ENCODE measurements at places on chromosomes 6 and 20.
A peak's percentile ranks its signal among the peaks of the same experiment; 100 is the strongest.

GRCh38 chr6:33672808-33673207, 38.7 kb downstream of the UQCC2 start:
- DNase-seq: no peak

- DNase-seq: no peak
Observed at GRCh38 chr20:11431621-11432020, 486.1 kb upstream of the BTBD3 start.

GRCh38 chr6:108744244-108744972, 103.8 kb upstream of the ARMC2 start:
- DNase-seq: no peak

DNA sequence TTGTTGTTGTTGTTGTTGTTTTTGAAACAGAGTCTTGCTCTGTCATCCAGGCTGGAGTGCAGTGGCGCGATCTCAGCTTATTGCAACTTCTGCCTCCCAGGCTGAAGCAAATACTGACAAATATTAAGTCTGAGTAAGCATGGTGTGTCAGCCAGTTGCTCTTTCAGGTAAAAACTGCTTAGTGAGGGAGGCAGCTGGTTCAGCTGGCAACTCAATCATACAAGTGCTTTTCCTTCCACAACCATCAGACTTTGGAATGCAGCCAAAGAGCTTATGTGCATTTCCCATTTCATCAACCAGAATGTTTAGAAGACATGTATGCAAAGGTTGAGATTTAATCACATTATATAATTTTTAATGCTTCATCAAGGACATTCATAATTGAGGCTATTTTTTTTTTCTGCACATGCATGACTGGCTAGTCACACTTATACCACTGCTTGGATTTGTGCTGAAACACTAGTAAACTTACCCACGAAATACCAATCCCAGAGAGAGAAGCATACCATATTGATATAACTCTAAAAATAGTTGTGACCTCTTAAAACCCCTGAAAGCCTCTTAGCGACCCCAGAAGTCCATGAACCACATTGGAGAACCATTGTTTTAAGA, 56.0 kb downstream of the CLIC5 start:
- DNase-seq: no peak

DNA sequence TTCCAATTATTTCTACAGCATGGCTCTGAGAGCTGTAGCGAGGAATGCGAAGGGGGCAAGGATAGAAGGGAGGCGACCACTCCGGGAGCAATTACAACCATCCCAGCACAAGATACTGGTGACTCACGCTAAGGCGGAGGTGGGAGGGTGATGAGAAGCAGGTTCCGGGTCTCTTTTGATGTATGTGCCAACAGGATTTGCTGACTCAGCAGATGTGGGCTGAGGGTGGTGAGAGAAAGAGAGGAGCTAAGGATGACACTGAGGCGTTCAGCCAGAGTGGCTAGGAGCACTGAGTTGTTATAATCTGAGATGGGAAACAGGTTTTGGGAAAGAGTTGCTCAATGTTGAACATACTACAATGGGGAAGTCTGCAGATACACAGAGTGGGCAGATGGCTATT, 9.3 kb upstream of the TXNDC5 start:
- peak; percentile 49 for DNase-seq

- peak; percentile 86 for DNase-seq
Observed at GRCh38 chr6:43021270-43022047, at the start of gene RRP36. Gene RRP36, plus strand, starts transcription at chr6:43021623. Its CDS starts 32 bp downstream, at chr6:43021655.

GRCh38 chr6:47992809-47993208, 118.2 kb downstream of the PTCHD4 start:
- DNase-seq: no peak

DNA sequence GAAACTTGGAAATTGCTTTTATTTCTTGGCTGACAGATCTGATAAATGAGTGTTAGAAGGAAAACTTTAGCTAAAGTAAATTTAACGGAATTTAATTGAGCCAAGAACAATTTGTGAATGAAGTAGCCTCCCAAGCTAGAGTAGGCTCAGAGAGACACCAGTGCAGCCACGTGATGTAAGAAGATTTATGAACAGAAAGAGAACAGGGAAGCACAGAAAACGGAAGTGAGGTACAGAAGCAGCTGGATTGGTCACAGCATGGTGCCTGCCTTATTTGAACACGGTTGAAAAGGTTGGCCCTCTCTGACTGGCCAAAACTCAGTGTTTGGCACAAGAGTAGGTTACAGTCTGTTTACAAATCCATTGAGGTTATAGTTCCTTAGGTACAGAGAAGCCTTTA, 29.5 kb upstream of the IFNGR1 start:
- DNase-seq: no peak

DNA sequence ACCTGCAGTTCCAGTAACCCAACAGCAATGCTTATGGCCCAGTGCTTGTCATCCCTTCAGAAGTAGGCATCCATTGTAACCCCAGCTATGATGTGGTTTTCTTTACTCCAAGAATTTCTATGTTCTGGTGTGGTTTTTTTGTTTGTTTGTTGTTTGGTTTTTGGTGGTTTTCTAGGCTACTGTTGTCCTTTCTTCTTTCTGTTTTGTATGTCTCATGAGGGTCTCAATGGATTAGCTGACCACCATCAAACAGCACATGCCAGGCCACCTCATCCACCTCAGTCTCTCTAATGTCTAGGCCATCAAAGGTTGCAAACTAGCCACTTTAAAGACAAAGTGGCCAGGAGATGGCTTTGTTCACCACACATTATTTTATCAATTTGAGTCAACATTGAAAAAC, 59.4 kb upstream of the TMEM30A start:
- no peak for DNase-seq

DNA sequence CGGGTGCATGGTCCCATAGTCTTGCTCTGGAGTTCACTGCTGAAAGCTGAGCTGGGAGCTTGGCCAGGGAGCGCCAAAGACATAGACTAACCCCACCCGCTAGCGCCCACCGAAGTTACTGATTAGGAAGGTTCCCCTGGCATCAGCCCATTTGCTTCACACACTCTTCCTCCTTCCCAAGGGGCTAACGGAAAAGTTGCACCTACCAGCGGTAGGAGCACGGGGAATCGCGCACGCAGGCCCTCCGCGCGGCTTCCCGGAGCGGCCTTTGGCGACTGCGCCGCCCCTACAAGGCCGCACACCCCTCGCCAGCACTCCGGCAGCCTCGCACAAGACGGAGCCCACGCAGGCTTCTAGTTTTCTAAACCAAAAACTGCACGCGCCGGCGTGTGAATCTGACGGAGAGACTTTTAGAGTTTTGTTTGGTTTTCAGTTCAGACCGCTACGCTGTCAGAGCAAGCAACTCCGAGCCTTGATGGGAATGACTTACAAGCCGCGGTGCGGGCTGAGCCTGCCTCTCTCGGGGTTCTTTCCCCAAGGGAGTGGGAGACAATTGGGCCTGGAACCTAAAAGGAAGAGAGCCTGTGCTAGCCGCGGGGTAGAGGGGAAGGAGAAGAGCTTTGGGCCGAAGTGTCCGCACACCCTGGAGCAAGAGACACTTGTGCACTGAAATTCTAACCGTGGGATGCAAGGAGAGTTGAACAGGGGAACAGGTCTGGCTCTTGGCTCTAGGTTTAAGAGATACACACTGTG, 891 bp upstream of the POU3F2 start:
- DNase-seq: peak; percentile 61

GRCh38 chr20:53716395-53716794, 122.8 kb upstream of the ZNF217 start:
- no peak for DNase-seq

DNA sequence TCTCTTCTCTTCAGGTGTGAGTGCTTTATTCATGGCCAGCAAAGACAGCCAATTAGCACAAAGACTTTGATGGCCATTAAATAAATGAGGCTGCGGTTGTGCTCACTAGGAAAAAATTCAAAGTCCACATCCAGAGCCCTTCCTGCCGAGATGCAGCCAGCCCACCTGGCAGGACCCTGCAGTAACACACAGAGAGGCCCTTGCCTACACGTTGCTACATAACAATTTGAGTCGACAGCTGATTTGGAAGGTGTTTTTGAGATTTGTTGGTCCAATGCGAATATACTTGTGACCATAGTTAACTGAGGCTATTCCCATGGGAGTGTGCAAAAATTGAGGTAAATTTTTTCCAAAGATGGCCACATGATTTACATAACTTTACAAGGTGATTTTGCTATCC, 605.4 kb upstream of the HTR1E start:
- DNase-seq: no peak

- DNase-seq: no peak
Observed at GRCh38 chr6:157012355-157012754, 235.2 kb downstream of the ARID1B start.

- no peak for DNase-seq
Observed at GRCh38 chr6:46099952-46100351, 29.8 kb upstream of the ENPP4 start.

- DNase-seq: no peak
Observed at GRCh38 chr6:22251348-22251747, 45.5 kb downstream of the PRL start.

- no peak for DNase-seq
Observed at GRCh38 chr6:138896104-138896756, 91.8 kb downstream of the REPS1 start.

DNA sequence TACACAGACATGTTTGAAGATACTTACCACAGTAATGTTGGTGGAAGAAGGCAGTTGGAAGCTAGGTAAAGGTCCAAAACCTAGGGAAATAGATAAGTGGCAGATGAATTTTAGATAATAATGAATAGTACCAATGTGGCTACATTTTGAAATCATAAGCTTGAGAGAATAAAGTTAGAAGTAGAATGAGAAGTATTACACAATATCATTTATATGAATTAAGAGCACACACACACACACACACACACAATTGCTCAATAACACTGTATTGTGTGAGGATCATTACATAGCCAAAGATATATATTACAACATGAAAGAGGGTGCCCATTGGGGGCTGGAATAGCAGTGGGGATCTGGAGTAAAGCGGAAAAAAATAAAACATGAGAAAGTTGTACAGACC, 149.0 kb upstream of the EYA4 start:
- DNase-seq: no peak

DNA sequence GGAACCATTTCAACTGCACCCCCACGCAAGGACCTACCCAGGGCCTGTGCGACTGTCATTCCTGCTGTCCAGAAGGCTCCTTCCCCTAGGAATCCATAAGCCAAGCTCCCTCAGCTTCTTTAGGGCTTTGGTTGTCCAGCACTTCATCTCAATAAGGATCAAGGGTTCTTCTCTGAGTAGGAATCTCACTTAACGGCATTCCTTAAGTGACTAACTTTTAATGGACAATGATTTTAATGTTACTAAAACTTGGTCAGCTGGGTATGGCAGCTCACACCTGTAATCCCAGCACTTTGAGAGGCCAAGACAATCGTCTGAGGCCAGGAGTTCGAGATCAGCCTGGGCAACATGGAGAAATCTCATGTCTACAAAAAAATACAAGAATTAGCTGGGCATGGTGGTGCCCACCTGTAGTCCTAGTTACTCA, 13.4 kb downstream of the UBE2V1 start:
- DNase-seq: no peak

- no peak for DNase-seq
Observed at GRCh38 chr6:3608159-3608558, 143.4 kb downstream of the PXDC1 start.

- DNase-seq: no peak
Observed at GRCh38 chr20:52619101-52619500, 353.1 kb upstream of the TSHZ2 start.

DNA sequence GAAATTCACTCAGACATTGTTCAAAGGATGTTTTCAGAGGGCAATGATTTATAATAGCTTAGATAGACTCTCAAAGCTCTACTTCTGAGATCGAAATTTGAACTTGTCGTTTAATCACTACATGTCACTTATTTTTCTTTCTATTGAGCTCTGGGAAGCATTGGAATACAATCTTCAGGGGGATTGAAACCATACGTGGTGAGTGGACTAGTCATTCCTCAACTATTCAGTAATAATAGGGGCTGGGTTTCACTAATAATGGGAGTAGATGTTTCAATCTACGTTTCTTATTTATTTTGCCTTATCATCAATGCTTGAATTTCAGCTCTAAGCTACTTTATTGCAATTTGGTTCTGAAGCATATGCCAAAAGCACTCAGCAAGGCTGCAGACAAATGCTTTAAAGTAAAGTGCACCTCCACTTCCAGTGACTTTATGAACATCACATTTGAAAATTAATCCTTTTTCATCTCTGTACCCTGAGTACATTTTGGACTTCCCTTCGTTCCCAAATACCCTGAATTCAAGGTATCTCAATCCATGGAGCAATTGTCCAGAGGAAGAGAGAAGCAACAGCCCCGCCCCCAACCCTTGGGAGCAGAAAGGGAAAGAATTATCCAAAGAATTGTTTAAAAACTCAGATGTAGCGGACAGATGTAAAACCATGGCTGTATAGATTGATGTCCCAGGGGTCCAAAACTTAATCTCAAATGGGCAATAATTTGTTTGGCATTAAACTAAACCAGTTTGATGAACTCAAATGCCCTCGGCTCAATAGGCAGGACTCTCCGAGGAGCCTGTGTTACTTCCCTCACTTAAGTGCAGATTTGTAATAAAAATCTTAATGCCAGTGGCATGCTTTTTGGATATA, 68.1 kb downstream of the HFE start:
- no peak for DNase-seq

- no peak for DNase-seq
Observed at GRCh38 chr20:22795871-22796270, 211.5 kb upstream of the FOXA2 start.

GRCh38 chr6:82068721-82069120, 178.8 kb downstream of the IBTK start:
- DNase-seq: no peak

GRCh38 chr20:25486377-25486776, 78.9 kb downstream of the GINS1 start:
- DNase-seq: no peak

GRCh38 chr6:114714836-114715507, 372.1 kb upstream of the HS3ST5 start:
- no peak for DNase-seq

- no peak for DNase-seq
Observed at GRCh38 chr6:97029552-97029951, 105.0 kb downstream of the KLHL32 start.

- no peak for DNase-seq
Observed at GRCh38 chr20:37697314-37697713, 3.5 kb downstream of the CTNNBL1 start.

Measured in activated T-cell treated with anti-CD3 and anti-CD28 coated beads, Interleukin-2, amount 50 U/mL, for 24 hours (primary cell).